ENCODE measurements at places on chromosomes 1 and 21.

- no peak for DNase-seq
These were observed 14.1 kb upstream of the MATN1 start for GRCh38 chr1:30737357-30738039.

DNA sequence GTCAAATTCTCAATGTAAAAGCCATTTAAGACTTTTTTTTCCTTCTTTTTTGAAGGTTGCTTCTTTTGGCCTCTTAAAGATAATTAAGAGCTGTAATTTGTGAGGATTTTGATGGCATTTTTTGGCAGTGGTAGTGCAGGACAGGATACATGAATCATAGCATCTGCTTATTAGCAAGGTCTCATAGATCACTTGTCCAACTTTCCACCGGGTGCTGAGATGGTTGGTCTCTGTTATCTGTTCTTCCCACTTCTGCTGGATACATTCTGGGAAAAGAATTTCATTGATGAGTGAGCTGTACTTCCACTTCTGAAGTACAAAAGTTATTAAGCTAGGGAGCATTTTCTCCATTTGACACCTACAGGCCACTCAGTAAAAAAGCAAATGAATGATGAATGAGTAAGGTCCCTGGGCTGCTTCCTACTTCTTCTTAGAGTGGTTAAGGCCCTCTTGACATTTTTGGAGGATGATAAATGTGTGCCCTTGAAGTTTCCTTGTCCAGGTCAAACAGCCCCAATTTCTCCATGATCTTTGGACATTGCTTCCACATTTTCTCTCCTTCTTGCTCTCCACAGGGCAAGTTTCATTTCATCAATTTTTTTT, 100.6 kb downstream of the ROR1 start:
- no peak for DNase-seq

GRCh38 chr1:156663178-156663577, 14.0 kb downstream of the NES start:
- no peak for DNase-seq

GRCh38 chr1:166671627-166672026, 167.6 kb upstream of the POGK start:
- no peak for DNase-seq

- no peak for DNase-seq
These were observed 7.2 kb upstream of the TNFRSF25 start for GRCh38 chr1:6473156-6473555.

DNA sequence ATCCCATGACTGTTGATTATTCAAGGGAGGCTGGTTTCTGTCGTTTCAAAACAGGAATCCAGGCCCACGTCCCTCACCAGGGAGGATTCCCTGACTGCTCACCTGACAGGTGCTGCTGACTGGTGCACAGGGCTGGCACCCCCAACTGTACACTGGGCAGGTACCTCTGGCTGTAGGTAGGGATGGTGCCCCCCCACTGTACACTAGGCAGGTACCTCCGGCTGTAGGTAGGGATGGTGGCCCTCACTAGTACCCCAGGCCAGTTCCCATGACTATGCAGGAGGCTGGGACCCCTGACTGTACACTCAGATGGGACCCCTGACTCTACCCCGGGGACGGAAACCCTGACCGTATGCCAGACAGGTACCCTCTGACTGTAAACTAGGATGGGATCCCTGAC, 33.6 kb upstream of the PDE9A start:
- DNase-seq = no peak

DNA sequence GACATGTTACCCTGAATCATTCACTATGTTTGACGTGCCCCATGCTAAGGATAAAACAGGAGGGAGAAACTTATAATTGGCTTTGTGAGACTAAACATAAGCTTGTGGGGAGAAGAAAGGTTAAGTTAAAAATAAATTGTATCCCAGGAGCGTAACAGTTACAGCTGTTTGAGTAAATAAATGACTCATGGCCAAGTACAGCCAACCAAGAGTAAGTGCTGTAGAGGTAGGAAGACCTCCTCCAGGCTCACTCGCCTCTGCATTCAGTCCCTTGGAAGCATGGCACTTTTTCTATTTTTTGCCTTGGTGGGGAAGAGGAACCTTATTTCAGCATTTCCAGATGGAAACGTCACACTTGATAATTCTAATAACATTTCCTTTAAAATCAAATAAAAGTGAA, 116.5 kb downstream of the ZP4 start:
- no peak for DNase-seq

DNA sequence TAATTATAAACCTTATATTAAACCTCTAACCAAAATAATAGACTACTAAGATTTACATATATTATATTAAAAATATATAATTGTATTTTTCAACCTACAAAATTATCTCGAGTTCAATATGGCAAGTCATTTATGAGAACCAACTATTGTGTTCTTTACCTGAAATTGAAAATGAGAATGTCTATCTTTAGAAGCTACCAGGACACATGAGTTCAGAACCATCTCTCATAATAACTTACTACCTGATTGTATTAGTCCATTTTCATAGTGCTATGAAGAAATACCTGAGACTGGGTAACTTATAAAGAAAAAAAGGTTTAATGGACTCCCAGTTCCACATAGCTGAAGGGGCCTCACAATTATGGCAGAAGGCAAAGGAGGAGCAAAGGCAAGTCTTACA, 6.8 kb downstream of the HAO2 start:
- DNase-seq = no peak

GRCh38 chr1:81803431-81804110, 2.8 kb downstream of the ADGRL2 start:
- DNase-seq = no peak

GRCh38 chr1:205554026-205554811, 49.8 kb downstream of the CDK18 start:
- no peak for DNase-seq

GRCh38 chr1:47938520-47938919, 58.7 kb downstream of the TRABD2B start:
- DNase-seq = no peak

DNA sequence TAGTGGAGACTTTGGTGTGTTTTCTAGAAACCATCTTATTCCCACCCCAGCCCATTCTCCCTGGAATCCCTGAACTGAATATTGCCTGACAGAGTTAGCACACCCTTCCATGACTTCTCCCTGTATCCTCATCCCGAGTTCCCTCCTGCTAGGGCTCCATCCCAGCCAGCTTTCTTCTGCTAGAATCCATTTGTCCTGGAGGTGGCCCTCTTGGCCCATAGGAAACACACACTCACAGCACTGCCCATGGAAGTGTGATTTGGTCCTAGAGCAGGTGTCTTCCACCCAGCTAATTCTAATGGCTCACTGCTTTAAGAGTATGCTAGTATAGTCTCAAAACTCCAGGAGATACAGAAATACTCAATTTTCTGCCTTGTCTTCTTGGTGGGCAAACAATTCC, 4.1 kb downstream of the KRTAP15-1 start:
- DNase-seq = no peak

GRCh38 chr1:100358210-100358609, 5.9 kb downstream of the CDC14A start:
- no peak for DNase-seq

DNA sequence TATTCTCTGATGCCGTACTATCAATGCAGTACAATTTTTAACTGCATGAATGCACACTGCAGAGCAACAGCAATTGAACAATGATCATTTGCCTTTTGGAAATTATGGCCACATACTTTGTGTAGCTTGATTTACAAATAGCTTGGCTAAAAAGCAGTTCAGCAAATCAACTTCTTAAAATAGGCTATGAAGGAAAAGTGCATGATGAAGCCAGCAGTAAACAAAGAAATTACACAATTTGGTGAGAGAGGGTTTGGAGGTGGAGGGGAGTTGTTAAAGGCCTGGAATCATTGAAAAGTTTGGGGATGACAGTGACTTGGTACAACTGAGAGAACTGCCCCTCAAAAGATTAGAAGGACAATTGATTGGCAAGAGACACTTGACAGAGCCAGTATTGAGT, 6.5 kb downstream of the PIGM start:
- DNase-seq = no peak

GRCh38 chr21:26784974-26785373, 60.2 kb downstream of the ADAMTS1 start:
- DNase-seq = no peak

DNA sequence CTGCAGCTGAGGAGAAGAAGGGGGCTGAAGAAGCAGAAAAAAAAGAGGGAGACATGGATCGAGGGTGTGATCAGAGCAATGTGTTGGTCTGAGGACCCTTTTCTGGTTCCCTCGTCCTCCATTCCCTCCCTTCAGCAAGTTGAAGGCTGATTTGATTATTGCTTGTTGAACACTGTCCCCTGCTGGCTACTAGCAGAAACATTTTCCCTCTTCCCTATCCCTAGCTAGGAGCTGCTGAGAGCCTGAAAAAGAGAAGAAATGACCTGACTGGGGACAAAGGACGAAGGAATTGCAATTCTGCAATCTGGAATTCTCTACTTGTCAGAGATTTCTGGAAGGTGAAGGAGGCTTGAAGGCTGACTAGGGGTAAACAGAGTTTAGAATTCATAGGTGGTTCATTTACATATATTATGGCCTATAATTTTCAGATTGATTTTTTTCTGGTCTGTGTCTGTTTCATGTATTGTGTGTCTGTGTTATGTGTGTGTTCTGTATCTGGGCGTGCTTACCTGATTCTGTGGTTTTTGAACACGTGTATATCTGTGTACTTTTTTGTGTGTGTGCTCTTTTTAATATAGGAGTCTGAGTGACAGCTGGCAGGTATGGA, 9.8 kb downstream of the NHLH1 start:
- peak; percentile 51 for DNase-seq

GRCh38 chr1:109787845-109788601, 24.3 kb upstream of the EPS8L3 start:
- DNase-seq = no peak

DNA sequence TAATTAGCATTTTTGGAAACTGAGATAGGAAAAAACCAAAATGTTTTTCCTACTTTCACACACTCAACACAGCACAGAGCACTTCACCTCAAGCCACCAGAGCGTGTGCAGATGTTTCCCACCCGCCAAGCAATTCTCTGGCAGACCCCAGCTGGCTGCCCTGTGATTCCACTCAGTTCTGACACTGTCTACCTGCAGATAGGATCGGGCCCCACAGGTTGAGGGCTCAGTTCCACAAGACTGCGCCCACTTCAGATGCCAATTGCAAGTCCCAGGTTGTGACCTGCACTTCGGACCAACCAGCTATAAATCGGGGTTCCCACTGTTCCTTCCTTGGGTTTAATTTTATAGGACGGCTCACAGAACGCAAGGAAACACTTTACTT, 9.9 kb downstream of the KIAA1614 start:
- DNase-seq = no peak

- no peak for DNase-seq
These were observed 67.1 kb upstream of the FAM78B start for GRCh38 chr1:166233750-166234366.

DNA sequence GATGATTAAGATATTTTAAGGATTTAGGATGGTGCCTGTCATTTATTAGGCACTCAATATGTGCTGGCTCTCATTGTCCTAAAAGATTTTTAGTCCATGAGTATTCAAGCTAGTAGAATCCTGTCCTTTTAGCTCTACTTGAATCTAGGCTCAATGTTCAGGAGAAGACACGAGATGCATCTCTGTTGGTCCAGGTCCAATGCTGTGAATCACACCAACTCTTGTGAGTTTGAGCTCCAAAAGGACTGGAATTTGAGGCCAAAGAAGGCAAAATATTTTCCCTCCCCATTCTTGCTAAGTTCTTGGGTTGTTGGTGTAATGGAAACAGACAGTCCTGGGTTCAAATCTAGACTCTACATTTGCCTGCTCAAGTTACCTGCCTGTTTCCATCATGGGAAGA, 1.4 kb upstream of the PODN start:
- DNase-seq = no peak

GRCh38 chr1:32899586-32900296, 1.4 kb downstream of the TMEM54 start:
- DNase-seq = no peak

GRCh38 chr1:111142356-111142975, 2.4 kb downstream of the CEPT1 start:
- no peak for DNase-seq

- DNase-seq = no peak
These were observed 207.0 kb upstream of the SAMSN1 start for GRCh38 chr21:14753069-14753465.
